ENCODE measurements at places on chromosomes 5 and 9.

- no peak for DNase-seq
Observed at GRCh38 chr5:85168474-85168873, 783.8 kb upstream of the EDIL3 start.

DNA sequence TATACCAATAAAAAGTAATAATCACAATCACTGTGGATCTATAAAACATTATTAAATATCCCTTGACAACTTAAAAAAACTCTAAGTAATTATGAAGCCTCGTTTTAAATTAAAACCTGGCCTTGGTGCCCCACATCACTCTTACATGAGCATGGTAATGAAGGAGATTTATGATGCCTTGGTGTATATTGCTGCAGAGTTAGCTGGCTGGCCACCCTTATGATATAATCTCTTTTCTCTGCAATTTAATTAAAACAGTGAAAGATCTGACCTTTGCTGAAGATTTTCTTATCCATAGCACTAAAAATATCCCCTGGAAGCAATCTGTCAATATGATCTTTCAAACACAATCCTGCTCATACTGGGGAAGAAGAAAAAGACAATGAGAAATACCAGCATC, 48.8 kb upstream of the PCSK1 start:
- no peak for DNase-seq

GRCh38 chr9:104906441-104907277, 21.3 kb downstream of the ABCA1 start:
- no peak for DNase-seq

GRCh38 chr5:180097163-180097894, 25.8 kb upstream of the RNF130 start:
- no peak for DNase-seq

DNA sequence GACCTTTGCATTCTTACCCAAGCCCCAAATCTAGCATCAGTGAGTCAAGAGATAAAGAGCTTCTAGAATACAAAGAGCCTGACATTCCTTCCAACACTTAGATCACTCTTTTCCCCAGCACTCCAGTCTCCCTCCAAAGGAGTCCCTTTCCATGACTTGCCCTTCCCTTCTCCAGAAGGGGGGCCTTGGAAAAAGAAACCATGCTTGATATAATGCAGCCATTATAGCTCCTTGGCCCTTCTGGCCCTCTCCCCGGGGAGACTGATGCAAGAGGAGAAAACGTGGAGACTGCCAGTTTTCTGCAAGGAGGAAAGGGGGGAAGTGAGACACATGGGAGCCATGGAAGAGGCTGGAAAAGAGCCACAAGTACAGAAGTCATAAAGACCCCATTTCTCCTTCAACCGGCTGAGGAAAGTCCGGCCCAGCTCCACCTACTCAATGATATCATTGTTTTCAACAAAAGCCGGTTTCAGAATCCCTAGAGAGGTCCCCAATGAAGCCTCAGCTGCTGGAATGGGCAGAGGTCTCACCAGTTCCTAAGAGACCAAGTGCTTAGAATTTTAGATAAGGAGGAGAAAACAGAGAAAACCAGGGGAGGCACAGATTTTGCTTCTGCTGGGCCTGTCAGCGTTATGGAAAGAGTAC, 29.0 kb downstream of the ADAM19 start:
- DNase-seq, result no peak

Measured in GM12865 (cell line).